ENCODE measurements at places on chromosomes 7 and 10.

- no peak for DNase-seq
Measured at GRCh38 chr7:49396229-49396628, 377.2 kb upstream of the VWC2 start.

- DNase-seq = no peak
Measured at GRCh38 chr10:124225467-124226270, 132.3 kb upstream of the CHST15 start.

DNA sequence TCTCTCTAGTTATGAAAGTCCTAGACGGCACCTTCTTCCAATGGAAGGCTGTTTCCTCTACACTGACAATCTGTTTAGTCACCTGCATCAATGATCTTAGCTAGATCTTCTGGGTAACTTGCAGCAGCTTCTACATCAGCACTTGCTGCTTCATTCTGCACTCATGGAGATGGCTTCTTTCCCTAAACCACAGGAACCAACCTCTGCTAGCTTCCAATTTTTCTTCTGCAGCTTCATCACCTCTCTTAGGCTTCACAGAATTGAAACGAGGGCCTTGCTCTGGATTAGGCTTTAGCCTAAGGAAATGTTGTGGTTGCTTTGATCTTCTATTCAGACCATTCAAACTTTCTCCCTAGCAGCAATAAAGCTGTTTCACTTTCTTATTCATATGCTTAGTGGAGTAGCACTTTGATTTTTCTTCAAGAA lies 24.6 kb downstream of the NAMPT start:
- DNase-seq = no peak

GRCh38 chr10:78505657-78506056 lies 472.0 kb downstream of the RPS24 start:
- DNase-seq = no peak

- DNase-seq = no peak
Measured at GRCh38 chr10:50590935-50591334, 32.8 kb downstream of the SGMS1 start.

GRCh38 chr10:94402843-94403379 lies 570 bp downstream of the TBC1D12 start:
- peak; percentile 71 for DNase-seq

DNA sequence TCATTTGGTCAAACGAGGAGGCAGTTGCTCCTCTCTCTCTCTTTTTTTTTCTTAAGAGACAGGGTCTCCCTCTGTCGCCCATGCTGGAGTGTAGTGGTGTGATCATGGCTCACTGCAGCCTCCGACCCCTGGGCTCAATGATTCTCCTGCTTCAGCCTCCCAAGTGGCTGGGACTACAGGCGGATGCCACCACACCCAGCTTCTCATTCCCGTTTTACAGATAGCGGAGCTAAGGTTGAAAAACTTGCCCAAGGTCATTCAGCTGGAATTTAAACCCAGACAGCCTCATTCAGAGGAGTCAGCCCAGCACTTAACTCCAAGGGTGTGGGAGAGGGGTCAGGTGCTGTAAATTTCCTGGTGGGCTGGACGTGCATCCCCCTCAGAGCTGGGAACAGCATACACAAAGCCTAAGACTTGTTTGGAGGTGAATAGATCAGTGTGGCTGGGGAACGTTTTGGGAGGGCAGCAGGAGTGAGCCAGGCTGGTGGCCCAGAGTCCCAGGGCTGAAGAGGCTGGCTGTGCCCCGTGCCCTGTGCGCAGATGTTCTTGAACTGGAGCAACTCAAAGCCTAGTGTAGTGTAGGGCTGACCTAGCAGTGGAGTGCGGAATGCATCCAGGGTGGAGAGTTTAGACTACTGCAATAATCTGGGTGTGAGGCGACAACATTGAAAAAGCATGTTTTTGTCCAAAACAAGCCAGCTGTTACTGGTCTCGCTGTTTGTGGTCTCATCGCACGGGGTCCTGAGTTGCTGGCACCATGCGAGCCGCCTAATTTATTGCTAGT lies 2.3 kb downstream of the HTRA1 start:
- DNase-seq = no peak

DNA sequence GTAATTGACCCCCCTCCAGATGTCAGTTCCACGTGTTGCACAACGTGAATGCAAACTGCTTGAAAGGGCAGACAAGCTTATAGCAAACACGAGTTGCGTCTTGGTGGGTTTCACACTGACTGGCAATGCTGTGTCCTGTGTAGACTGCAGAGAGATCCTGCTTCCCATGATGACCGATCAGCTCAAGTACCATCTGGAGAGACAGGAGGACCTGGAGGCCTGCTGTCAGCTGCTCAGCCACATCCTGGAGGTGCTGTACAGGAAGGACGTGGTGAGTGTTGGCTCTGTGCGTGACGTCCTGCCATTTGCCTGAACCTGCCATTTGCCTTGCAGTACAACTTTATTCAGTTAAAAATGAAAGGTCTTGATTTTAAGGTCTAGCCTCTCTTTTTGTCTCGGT lies 71.1 kb downstream of the INSYN2A start:
- no peak for DNase-seq

GRCh38 chr7:112411186-112411795 lies 39.0 kb upstream of the IFRD1 start:
- DNase-seq = no peak

DNA sequence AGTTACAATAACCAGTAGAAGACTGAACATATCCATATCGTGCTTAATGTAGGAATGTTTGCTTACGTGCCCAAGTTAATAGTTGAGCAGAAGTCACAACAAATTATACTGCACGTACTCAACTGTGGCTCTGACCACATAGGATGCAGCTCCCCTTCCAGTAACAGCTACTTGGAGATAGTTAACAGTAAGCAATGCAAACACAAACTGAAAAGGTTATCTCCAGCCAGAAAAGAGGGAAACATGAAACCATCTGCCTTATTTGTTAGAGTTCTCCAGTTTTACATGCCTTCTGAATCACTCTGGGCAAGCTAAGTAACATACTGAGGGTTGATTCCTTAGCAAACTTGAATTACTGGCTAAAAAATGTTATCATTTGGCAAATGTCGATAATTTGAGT lies 9.8 kb downstream of the DHX32 start:
- DNase-seq = no peak

DNA sequence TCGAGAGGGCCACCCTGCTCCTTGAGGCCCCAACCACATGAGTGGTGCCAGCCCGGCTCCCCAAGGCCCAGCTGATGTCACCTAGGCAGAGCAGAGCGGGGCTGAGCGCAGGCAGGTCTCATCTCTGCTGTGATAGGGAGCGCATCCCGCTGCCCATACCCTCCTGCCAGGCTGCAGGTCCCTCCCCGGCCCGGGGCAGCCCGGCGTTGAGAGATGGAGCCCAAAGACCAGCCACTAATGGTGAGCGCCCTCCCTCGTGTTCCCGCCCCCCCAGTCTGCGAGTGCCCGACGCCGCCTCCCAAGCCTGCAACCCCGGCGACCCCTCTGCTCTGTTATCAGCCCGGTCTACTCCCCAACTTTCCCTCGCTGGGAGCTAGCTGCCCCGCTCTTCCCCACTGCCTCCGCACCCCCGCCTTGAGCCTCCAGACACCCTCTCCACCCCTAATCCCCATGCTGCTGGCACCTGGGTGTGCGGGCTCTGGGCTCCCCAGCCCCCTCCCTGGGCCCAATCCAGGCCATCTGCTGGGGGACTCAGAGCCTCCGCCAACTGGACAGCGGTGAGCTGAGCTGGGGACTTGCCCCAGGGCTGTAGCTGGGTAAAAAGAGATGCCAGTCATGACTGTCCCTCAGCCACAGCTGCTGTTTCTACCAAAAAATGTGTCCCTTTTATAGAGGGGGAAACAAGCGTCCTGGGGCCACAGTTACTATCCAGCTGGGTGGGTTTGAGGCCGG lies 19.7 kb upstream of the CHST12 start:
- DNase-seq = no peak

DNA sequence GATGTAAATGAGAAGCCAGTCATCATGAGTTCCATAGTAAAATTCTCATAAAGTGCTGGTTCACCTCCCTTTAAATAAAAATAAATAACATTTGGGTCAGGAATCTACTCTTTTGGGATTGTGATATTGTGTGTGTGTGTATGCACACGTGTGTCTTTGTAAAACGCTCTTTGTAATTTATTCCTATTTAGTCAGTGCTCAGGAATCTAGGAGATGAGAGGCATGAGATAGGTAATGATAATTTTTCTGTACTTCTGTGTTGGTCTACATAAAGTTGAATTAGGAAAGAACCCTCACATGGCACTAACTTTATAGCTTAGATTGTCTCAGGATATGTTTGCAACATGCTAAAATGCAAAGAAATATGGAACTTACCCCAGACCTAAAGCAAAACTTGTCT lies 4.9 kb upstream of the CALCR start:
- no peak for DNase-seq

DNA sequence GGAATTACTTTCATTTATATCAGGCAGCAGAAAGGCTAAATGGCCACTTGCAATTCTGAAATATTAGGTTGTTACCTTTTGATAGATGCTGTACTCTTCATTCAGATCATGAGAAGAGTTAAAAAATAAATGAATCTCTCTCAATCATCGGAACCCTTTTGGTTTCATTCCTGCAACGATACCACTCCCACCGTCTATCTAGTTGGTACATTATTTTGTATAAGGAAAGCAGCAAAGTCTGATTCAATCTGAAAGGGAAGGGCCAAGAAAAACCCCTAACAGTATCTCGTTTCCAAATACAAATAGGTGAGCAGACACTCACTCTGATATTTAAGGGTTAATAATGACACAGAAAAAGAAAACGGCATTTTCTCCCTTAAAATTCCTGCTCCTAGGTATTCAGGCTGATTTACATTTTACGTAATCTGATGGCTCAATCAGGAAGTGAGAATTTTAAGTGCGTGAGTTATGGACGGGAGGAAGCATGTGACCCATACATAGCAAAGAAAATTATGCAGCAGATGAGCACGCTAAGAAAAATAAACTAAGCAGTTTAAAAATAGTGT lies 209.4 kb upstream of the KLF14 start:
- no peak for DNase-seq
